PC-9 (cell line): ENCODE measurements at places on chromosomes 7 and 10. TPM values are rescaled to one million over a fixed set of nuclear protein-coding genes. Genes with fewer than 3 reads are reported as not detected.

DNA sequence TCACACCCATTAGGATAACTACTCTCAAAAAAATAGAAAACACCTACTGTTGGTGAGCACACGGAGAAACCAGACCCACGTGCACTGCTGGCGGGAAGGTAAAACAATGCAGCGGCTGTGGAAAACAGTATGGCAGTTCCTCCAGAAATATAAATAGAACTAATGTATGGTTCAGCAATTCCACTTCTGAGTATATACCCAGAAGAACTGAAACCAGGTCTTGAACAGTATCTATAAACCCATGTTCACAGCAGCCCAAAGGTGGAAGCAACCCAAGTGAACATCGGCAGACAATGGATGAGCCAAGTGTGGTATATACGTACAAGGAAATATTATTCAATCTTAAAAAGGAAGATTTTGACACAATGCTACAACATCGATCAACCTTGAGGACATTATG is 164.7 kb downstream of the ZMYND11 start:
- no peak for DNase-seq

WASHC2C gene
- 25.6 and 34.2 TPM in 2 replicates for total RNA-seq

DNA sequence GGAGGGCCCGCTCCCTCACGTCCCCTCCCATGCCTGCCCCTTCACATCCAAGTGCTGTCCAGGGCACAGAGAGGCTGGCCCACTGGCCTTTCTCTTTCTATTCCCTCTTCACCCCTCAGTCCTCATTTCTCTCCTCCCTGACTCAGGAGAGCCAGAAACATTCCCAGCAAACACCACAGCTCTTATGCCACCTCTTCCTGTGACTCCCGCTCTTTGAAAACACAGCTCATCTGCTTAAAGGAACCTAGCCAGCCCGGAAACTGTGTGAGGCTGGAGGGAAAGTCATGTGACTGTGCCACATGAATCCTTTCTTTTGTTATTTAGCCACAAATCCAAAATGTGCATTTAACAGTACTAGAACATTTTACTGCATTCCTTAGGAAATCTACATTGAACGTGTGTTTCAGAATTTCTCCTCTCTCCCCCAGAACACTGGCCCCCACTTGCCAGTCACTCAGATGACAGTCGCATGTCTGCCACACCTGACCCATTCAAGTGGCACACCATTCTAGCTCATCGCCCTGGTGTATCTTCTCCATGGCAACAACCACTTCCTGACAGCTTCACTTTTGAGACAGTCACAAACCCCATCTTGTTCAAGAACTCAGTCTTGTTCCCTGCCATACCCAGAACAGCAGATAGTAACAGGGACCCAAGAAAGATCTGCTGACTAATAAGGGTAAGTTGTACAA is 42.8 kb downstream of the GRB10 start:
- no peak for DNase-seq

- no peak for DNase-seq
Observed at GRCh38 chr7:96034940-96035727, 262.8 kb downstream of the DYNC1I1 start.

ST7 gene
- 16.3 and 25.8 TPM in 2 replicates for total RNA-seq

GRCh38 chr10:59631882-59632807 is 77.5 kb downstream of the SLC16A9 start:
- no peak for DNase-seq

AOC1 gene
- total RNA-seq: 11.4 and 13.1 TPM in 2 replicates

DNA sequence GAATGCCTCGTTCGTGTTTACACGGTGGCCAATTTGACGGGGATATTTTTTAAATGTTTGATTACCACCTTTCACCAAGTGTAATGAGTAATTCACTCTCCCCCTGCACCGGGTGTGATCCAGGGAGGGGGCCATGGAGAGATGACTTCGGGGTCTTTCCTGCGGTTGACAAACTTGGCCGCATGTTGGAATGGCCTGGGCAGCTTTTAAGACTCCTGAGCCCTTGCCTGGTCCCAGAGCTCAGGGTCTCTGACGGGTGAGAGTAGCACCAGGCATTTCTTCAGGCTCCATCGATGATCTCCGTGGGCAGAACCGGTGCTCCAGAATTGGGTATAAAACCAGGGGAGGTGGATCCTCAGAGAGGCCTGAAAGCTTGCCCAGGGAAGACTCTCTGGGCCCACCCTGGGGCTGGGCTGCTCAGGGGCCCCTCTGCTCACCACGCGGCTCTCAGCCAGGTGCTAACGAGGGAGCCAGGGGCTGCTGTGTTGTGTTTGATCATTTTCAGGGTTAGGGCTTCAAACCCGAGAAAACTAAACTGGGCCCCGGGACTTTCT is 882 bp downstream of the ZNF282 start:
- DNase-seq: peak; percentile 9

DNA sequence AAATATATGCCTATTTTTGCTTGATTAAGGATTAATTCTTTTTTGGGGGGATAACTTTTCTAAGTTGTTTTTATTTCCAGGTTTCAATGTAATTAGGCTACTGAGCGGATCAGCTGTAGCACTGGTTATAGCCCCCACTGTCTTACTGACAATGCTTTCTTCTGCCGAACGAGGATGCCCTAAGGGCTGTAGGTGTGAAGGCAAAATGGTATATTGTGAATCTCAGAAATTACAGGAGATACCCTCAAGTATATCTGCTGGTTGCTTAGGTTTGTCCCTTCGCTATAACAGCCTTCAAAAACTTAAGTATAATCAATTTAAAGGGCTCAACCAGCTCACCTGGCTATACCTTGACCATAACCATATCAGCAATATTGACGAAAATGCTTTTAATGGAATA is 1.0 kb downstream of the LRRTM3 start:
- no peak for DNase-seq

DNA sequence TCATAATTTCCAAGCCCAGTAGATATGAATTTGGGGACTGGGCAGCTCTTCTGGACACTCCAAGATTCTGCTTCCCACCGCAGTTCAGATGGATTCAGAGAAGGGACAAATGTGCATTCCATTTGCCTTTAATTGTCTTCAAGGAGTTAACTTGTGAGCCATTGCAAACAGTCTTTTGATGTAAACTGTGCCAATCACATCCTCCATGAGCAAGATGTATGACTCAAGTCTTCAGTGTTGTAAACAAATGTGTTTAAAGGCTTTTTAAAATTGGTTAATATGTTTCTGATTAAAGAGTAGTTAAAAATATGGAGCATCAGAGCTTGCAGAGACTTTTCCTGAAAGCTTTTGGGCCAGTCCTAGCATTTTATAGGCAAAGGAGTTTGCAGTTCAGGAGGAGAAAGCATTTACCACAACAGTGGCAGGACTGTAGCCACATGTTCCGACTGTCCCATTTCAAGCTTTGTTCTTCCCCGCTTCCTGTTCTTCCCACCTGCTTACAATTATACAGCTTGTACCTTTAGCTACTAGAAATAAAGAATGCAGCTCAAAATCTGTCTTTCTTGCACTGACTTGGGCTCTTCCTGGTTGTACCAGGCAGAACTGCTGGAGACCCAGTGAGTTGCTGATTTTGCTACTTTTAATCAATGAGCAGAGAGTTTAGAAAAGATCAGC is 6.2 kb downstream of the SLC18A2 start:
- no peak for DNase-seq

MBL2 gene
- total RNA-seq: not detected in 2 replicates

GRCh38 chr10:78401624-78402367 is 368.1 kb downstream of the RPS24 start:
- no peak for DNase-seq

- no peak for DNase-seq
Observed at GRCh38 chr10:27143686-27144085, 10.5 kb downstream of the YME1L1 start.

- no peak for DNase-seq
Observed at GRCh38 chr10:51985336-51985735, 285.9 kb upstream of the CSTF2T start.

GRCh38 chr10:78954689-78955088 is 114.1 kb upstream of the ZMIZ1 start:
- DNase-seq: no peak

GRCh38 chr7:78037603-78038002 is 239.0 kb downstream of the PHTF2 start:
- DNase-seq: no peak

ST8SIA6 gene
- 0.60 and 2.1 TPM in 2 replicates for total RNA-seq

- DNase-seq: no peak
Observed at GRCh38 chr7:105932835-105933477, 30.1 kb upstream of the CDHR3 start.

TACC2 gene
- 15.8 and 19.6 TPM in 2 replicates for total RNA-seq

DNA sequence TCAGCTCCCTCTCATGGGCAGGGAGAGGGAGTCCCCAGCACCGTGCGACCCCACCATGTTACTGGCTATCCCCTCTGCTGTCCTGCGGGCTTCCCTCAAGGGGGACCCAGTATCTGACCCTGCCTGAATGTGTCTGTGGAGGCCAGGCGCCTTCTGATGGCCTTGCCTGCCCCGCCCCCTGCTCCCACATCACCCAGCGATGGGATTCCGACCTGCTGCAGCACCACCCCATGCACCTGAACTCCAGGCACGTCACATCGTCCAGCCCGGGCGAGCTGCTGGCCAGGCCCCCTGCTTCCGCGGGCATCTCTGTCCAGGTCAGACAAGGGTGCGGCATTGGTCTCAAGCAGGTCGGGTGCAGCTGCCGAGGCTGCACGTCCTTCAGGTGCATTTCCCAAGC is 19.0 kb downstream of the LRRC27 start:
- no peak for DNase-seq

- no peak for DNase-seq
Observed at GRCh38 chr7:27213433-27214238, 13.7 kb upstream of the HOXA13 start.

JCAD gene
- total RNA-seq: 30.5 and 36.7 TPM in 2 replicates

GRCh38 chr7:132782777-132783640 is 206.7 kb upstream of the PLXNA4 start:
- no peak for DNase-seq

DNA sequence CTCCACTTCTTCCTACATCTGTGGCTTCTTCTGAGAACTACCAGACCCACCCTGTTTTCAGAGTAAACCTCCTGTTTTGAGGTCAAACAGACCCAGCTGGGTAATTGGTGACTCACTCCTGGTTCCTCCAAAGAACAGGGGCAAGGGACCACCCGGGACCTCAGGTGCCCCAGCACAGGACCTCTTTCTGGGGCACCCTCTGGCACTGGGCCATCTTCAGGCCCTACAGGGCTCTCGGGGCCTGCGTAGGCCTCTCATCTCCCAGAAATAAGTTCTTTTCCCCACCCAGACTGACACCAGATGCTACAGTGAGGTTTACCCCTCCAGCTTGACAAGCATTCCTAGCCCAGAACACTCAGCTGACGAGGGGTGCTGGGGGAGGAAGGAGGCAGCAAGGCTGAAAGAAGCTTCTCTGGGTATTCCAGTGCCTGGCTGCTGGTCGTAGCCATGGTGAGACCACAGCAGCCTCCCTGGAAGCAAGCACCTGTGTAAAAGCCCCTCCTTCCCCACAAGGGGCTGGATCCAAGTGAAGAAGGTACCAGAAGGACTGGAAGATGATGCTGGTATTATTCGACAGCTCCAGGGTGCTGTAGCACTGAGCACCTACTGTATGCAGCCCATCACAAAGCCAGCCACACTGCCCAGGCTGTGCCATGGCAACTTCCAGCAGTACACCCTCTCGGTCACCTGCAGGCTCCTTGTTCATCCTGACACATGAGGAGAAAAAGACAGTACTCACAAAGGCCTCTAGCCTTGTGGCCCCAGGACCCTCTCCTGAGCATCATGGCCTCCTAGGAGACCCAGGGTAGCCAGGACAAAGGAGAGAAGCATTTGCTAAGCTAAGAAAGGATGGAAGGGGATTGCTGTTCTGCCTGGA is 47.4 kb downstream of the ALOX5 start:
- DNase-seq: no peak

GRCh38 chr7:45938626-45939302 is 17.7 kb upstream of the IGFBP3 start:
- DNase-seq: no peak

- no peak for DNase-seq
Observed at GRCh38 chr10:126135941-126136595, 239.7 kb downstream of the FANK1 start.

DNA sequence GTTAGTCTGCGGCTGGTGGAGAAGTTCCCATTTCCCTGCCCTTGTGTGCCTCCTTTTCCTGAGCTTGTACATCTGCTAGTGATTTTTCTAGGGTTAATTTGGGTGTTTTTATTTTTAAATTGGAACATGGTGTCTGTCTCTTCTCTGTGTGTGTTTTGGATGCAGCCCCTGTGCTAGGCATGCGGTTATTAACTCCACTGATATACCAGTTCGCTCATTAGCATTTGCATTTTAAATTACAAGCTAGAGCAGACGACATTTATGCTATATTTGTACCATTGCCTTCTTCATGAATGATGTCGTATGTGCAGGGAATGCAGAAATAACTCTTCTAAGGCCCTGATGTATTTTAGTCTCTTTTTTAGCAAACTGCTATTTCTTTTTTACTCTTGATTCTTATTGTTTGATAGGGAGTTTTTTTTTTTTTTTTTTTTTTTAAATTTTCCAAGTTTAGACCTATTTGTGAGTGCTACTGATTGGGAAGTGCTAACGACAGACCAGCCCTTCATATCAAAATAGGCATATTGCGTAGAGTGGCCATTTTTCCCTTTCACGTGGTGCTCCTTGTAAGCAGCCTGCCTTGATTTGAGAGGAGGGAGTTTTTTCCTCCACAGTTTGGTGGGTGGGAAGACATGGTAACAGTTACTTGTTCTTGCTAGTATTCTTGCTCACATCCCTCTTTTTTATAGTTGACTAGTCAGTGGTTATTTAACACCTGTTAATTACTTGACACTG is 89.6 kb downstream of the LRRC4 start:
- DNase-seq: no peak

ZNF277 gene
- total RNA-seq: 23.3 and 33.4 TPM in 2 replicates

DNA sequence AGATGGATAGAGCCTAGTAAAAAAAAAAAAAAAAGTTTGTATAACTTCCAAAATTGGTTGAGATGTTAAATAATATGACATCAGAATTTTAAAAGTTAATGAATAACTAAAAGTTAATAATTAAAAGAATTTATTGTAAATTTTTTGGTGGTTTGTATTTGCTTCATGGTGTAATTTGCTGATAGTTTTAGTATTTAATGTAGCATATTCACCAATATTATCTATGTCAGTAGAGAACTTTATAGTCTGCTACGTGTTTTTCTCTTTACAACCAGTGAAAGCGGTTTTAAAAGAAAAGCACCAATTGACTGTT is 51.8 kb upstream of the STEAP4 start:
- DNase-seq: no peak

GRCh38 chr7:143929224-143929920 is 5.7 kb upstream of the OR2F2 start:
- no peak for DNase-seq
